GM04504 (cell line): ENCODE measurements at places on chromosomes 1 and 21.

DNA sequence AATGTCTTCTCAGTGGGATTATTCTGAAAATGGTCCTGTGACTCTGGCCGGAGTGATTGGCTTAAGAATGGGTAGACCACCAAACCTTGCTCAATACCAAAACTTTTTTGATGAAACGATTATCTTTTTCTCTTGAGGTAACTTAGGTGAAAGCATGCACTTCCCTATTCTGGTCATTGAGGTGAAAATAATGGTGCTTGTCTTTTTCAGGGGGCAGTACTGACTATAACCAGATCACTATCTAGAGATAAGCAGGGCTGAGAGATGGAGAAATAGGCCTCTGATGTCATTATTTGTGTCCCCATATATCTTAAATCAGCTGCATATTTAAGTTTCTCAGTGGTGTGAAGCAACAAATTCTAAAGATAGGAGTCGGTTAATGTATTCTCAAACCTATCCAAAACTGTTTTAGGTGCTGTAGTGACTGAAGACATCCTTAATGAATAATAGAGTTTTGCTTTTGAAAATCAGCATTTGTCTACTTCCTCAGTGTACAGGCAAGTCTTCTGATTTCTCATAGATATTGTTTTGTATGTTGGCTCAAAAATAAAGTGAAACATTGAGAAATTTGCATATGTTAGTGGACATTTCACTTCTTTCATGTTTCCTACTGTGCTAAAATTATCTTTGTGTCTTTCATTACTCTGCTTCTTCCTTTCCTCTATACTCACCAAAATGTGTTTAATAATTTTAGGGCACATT lies 735.3 kb upstream of the ADGRL4 start:
- DNase-seq, result no peak

GRCh38 chr1:109485001-109485400 lies 1.3 kb downstream of the ATXN7L2 start:
- no peak for DNase-seq

DNA sequence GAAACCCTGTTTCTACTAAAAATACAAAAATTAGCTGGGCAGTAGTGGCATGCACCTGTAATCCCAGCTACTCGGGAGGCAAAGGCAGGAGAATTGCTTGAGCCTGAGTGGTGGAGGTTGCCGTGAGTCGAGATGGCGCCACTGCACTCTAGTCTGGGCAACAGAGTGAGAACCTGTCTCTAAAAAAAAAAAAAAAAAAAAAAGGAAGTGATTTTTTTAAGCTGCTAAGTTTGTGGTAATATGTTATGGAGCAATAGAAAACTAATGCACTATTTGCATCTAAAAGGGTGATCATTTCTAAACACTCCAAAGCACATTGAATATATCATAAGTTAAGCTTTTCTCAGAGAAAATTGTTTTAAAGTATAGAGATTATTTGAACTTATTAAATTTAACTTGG lies 244.8 kb upstream of the SPAG17 start:
- no peak for DNase-seq

DNA sequence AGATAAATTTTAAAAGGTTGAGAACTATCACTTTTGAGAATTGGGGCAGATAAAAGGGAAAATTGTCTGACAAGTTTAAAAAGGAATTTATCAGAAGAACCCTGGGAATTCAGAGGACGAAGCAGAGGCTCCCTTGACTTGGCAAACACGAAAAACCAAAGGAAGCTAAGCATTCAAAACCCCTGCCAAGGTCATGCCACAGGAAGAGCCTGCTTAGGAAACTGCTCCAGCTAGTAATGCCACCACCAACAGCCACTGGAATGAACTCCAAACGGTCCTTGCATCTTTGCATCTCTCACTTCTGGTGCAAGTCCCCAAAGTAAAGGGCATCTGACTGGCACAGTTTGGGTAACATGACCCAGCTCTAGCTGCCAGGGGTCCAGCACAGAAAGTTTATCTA lies 7.2 kb downstream of the GPBP1L1 start:
- DNase-seq, result no peak

- no peak for DNase-seq
These were observed 2.5 kb downstream of the LBR start for GRCh38 chr1:225425201-225425786.

- DNase-seq, result no peak
These were observed 64.2 kb upstream of the SLC22A15 start for GRCh38 chr1:115912116-115912515.

- DNase-seq, result no peak
These were observed 8.5 kb downstream of the TP53BP2 start for GRCh38 chr1:223837206-223837605.

DNA sequence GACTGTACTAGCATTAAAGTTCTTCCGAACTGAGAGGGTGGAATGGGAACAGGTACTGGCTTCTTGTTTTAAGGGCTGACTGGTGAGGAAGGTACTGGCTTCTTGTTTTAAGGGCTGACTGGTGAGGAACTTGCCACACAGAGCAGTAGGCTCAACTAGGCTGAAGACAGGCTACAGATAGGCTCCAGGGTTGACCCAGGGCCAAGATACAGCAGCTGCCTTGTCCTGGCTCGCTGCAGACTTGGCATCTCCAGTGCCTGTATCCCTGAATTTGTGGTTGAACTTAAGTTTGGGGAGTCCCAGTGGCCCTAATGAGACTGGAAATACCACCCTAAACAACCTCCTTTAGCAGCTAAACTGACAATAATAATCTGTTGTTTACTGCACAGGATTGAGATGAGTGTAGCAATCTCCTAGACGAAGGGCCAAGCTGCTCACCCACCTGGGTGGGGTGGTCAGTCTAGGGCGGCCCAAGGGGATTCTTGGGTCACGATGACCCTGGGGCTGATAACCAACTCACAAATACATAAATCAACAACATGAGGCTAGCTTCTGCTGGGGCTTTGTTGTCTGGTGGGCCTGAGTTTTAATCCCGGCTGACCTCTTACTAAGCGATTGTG lies 227.1 kb downstream of the DISC1 start:
- no peak for DNase-seq

GRCh38 chr1:204350857-204351573 lies 8.7 kb downstream of the PLEKHA6 start:
- DNase-seq, result peak; percentile 36

- DNase-seq, result peak; percentile 41
These were observed 46.5 kb downstream of the NCF2 start for GRCh38 chr1:183543619-183544204.

DNA sequence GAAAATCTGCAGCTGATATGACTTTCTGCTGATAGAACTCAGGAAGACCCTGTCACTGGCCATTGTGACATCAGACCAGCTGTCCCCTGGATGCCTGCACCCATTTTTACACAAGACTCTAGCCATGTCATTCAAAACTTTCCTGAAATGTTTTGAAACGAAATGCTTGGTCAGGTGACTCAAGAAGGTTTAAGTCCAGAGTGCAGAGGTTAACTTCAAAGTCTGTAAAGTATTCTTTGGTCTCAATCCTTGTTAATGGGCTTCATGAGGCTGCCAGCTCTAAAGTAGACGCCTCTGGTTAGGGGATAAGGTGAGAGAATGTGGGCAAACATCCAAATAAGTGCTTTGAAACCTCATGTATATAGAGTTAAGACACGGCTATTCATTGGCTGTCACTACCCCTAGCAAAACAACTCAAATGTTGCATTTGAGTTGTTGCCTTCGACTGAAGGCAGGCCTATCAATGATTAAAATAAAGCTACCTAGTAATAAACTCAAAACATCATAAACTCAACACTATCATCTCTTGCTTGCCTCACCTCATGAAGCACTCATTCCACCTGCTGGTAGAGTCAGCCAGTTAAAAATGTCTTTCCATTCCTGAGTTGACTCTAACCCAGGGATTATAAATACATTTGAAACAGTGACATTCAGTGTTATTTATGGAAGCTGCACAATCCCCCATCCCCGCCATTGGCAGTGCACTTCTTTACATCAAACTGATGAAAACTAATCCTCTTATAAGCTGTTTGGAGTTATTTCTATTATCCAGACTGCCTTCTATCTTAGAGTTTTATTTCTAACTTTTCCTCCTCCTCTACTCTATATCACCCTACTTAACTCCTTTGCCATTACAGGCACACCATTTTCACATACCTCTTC lies 26.0 kb downstream of the RABIF start:
- DNase-seq, result no peak

- DNase-seq, result no peak
These were observed 71.6 kb downstream of the NENF start for GRCh38 chr1:212504171-212504803.

DNA sequence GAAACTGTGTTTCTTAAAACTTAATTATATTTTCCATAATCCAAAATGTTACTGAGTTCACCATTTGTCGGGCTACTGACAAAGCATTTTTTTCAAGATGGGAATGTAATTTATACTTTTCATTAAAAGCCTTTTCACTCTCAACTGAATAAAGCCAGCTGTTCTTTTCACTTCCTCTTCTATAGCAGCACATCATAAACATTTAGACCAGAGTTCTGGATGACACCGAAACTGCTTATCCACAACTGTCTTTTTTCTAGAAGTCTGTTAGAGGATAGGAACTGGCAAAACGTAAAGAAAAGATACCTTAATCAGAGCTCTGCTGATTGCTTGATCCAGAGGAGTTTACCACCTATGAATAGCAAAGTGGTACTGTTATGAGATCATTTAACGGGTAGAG lies 594.7 kb downstream of the ADGRL2 start:
- no peak for DNase-seq

DNA sequence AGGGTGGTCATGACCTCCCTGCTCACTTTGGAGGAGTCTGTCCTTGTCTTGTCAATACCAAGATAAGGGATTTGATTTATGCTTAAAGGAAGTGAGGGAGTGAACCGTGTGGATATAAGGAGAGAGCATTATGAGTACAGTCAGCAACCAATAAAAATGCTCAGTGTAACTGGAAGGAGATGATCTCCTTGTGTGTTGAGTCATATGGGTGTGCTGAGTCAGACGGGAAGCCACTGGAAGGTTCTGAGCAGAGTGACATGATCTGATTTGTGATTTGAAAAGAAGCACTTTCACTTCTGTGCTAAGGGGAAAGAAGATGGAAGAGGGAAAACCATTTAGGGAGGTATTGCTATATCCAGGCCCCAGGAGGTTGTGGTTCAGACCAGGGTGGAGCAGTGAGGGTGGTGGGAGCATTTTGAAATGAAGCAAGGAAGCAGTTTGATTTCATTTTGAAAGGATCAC lies 2.5 kb upstream of the BCL10 start:
- DNase-seq, result peak; percentile 87

DNA sequence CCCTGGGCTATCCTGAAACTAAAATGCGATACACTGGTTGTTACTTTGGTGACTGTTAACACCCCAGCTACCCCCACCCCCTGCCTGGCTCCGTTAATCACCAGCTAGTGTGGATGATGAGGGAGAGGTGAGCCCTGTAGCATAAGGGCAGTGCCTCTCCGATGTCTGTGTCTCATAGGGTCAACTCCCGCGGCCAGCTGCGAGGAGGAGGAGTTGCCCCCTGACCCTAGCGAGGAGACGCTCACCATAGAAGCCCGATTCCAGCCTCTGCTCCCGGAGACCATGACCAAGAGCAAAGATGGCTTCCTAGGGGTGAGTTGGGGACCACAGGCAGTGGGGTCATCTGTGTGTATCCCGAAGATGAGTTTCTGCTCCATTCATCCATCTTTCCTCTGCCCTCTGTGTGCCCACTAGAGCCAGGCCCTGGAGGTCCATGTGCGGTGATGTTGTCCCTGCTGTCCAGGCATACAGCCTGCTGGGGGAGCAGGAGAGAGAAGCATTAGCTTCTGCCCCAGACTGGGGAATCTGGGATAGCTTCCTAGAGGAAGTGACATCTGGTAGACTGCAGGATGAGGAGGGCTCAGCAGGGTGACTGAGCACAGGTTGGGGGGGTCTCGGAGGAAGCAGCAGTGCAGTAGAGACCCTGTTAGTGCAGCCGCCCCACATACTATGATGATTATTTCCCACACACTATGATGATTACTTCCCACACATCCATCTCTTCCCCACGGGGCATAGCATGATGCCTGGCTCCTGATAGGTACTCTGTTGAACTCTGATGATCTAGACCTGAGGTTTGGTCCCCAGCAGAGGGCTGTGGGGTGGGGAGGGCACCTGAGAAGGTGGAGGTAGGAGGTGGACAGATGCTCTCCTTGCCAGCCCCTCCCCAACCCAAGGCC lies 5.2 kb downstream of the SELENON start:
- no peak for DNase-seq

- no peak for DNase-seq
These were observed 27.1 kb downstream of the MRAP start for GRCh38 chr21:32325706-32326105.

GRCh38 chr1:93991271-93991670 lies 82.0 kb upstream of the GCLM start:
- DNase-seq, result no peak

DNA sequence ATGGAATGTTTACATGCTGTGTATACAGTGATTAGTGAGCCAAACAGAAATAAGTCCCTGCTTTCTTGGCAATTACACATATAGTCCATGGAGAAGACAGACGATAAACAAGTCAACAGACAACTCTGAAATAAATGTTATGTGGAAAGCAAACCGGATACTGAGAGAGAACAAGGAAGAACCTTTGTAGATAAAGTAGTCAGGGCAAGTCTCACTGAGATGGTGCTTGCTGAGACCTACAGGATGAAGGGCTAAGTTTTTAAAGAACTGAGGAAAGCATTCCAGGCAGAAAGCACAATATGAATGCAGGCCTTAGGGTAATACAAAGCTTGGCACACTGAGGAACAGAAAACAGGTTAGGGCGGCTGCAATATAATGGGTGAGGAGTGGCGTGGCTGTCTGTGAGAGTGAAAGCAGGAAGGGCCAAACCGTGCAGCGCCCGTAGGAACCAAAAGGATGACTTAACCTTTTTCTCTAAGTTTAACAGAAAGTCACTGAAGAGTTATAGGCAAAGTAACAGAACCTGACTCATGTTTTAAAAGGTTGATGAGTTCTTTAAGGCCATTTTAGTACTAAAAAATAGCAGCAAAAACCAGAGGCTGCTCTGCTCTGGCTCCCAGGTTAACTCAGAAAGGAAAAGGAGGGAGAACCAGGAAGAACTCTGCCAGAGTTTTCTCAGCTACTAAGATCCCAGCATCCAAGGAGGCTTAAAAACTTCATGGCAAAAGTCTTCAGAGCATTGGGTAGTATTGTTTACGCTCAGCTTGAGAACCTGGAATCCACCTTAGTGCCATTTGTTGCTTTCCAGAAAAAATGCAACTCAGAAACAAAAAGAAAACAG lies 8.7 kb upstream of the TTF2 start:
- DNase-seq, result no peak

DNA sequence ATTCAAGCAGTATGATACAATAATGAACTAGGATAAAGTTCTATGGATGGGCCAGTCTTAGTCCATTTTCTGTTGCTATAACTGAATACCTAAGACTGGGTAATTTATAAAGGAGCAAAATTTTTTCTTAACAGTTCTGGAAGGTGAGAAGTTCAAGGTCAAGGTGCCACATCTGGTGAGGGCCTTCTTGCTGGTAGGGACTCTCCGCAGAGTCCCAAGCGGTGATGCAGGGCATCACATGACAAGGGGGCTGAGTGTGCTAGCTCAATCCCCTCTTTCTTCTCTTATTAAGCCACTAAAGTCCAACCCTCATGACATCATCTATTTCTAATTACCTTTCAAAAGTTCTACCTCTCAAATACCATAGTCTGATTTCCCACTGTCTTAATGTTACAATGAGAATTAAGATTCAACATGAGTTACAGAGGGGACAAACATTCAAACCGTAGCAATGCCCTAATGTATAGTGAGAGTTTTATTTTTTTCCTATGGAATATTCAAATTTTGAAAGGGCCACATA lies 92.2 kb upstream of the QSOX1 start:
- DNase-seq, result no peak
